ENCODE measurements at places on chromosomes 5 and 9.

DNA sequence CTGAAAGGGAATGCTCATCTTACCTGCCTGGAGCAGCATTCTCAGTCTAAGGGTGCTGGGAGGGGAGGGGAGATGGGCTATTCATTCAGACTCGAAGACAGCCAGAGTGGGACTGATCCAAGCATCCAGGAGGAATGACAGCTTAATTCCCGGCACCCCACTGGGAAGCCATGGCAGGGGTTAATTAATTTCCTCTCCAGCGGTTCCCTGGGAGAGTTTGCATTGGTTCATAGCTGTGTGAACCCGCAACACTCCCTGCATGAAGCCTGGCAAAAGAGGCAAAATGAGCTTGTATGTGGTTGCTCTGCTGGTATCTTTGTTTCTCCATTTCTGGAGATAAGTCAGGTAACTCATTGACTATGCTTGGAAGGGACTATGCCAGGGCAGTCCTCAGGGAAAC is 401.0 kb upstream of the SLC24A2 start:
- DNase-seq = no peak

- DNase-seq = no peak
These were observed 51.5 kb downstream of the WNK2 start for GRCh38 chr9:93235300-93235960.

GRCh38 chr5:148179234-148179824 is 11.0 kb downstream of the SPINK14 start:
- DNase-seq = peak; percentile 15

DNA sequence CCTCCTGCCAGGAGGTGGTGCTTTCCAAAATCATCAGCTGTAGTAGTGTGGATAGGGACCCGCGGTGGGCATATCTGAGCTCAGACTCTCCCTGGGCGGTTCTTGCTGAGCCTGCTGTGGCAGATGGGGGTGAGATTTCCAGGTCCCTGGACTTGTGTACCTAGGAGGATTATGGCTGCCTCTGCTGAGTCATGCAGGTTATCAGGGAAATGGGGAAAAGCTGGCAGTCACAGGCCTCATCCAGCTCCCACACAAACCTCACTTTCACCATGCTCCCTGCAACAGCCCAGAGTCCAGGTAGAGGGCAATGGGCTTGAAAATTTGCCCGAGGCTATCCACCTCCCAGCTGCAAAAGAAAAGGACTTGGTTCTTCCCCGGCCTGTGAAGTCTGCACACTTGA is 23.4 kb upstream of the MAMDC2 start:
- DNase-seq = no peak

GRCh38 chr9:18662320-18662719 is 188.4 kb downstream of the ADAMTSL1 start:
- DNase-seq = no peak

GRCh38 chr5:147391781-147392180 is 118.1 kb downstream of the DPYSL3 start:
- no peak for DNase-seq

GRCh38 chr9:118609355-118610044 is 759.7 kb downstream of the BRINP1 start:
- DNase-seq = no peak

GRCh38 chr5:68658810-68659372 is 434.9 kb upstream of the SLC30A5 start:
- DNase-seq = no peak

- no peak for DNase-seq
These were observed at the start of gene FGFR4 for GRCh38 chr5:177086654-177087397. Gene FGFR4, plus strand, starts transcription at chr5:177086915. Its CDS starts 2,688 bp downstream, at chr5:177089603.

DNA sequence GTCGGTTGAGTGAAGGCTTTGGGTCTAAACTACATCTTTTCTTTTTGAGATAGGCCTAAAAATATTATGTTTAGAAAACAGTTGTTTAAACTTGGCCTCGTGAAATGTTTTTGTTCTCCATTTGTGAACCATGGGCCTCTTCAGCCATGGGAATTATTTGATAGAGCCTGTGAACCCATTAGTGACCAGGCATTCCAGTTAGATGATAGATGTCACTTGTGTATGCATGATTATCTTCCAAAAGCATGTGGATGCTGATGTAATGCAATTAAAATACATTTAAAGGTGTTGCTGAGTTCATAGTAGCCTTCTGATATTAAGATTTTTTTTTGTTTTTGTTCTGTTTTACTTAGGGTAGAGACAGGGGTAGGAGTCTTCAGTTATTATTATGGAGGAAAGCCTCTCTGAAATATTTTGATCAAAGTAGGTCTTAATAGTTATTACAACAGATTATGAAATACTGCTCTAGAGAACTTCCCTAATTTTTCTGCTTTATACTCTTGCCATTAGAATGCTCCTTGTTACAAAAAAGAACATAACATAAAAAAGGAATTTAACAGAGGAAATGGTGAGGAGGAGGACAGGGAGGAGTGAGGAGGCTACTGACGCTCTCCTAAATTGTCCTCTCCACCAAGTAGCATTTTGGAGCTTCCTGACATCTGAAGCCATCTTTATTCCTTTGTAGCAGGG is 32.9 kb downstream of the CPEB4 start:
- no peak for DNase-seq

- DNase-seq = no peak
These were observed 79.5 kb downstream of the PRRT1B start for GRCh38 chr9:131624636-131625507.

DNA sequence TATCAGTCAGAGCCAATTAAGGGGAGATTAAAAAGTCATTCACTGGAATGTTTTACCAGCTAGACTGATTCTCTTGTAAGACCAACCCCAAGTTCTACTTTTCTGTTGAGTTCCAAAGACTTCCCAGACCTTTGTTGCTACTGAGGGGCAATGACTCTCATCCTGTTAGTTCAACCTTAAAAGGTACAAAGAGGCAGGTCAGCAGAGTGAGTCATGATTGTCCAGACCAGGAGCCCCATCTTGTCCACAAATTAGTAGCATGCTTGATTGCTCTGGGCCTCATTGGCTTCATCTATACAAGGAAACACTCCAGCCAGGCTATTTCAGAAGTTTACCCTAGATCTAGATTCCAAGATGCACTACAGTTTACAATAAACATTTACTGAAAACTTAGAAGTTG is 79.9 kb upstream of the IL7R start:
- no peak for DNase-seq

GRCh38 chr5:123147128-123147715 is 58.2 kb downstream of the PRDM6 start:
- no peak for DNase-seq

DNA sequence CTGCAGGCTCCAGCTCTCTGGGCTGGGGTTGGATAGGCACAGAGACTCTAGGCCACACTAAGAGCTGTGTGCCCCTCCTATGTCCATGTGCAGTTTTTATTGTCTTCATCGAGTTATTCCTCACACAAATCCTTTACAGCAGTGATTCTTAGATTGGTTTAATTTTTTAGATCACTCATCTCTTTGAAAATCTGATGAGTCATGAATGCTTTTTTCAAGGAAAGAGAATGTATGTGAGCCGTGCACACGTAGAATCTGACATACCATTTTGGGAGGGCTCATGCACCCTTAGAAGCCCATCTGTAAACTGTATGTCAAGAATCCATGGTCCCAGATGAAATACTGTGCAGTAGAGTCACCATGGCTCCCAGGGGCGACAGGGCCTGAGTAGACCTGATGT is 100.7 kb upstream of the S1PR3 start:
- DNase-seq = no peak

- no peak for DNase-seq
These were observed 582.3 kb downstream of the CAAP1 start for GRCh38 chr9:26310294-26310693.

- DNase-seq = no peak
These were observed 46.7 kb upstream of the TMC1 start for GRCh38 chr9:72474676-72475075.

- DNase-seq = no peak
These were observed 80.6 kb upstream of the SIMC1 start for GRCh38 chr5:176157656-176158055.

GRCh38 chr9:38761339-38761738 is 41.4 kb upstream of the FAM240B start:
- DNase-seq = no peak

DNA sequence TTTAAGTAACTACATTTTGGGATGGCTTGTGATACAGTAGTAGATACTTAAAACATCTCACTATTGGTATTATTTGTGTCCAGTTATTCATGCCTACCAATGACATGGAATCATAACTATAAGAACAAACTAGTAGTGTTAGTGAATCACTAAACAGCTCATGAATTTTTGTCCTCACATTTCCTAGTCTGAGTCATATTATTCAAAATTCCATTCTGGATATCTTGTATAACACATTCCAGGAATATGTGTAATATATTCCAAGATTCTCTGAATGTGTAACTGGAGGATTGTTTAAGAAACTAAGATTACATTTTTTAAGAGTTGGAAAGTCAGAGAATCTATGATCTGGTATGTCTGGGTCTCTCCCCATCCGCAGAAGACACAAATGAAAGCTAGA is 565.3 kb upstream of the ZNF608 start:
- no peak for DNase-seq

GRCh38 chr9:102434545-102434944 is 560.6 kb upstream of the CYLC2 start:
- DNase-seq = no peak

DNA sequence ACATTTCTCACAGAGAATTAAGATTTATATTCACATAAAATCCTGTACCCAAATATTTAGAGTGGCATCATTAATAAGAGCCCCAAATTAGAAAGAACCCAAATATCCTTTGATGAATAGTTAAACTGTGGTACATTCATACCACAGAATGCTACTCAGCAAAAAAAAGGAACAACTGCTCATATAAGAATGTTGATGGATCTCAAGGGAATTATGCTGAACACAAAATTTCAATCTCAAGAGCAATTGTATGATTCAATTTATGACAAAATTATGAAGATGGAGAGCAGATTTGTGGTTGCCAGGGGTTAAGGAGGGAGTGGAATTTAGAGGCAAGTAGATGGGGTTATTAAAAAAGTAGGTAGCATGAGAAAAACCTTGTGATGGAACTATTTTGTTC is 4.5 kb upstream of the PAIP1 start:
- no peak for DNase-seq

DNA sequence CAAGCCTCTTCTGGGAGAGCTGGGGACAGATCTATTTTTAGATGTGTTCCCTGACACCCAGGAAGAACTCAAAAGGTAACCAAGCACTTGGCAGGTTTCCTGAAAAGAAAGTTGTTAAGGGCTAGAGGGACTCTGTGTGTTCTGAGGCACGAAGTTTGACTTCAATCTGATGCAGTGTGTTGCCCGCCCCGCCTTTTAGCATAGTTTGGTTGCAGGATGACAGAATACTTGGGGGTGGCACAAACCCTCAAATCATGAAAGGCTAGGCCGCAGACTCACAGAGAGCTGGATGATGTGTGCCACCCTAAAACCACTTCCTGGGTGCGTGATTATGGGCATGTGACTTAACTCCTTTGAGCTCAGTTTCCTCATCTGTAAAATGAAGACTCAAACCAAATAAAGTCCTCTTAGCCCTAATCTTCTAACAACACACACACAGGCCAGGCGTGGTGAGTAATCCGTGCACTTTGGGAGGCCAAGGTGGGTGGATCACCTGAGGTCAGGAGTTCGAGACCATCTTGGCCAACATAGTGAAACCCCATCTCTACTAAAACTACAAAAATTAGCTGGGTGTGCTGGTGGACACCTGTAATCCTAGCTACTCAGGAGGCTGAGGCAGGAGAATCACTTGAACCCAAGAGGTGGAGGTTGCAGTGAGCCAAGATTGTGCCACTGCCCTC is 12.8 kb upstream of the NDFIP1 start:
- no peak for DNase-seq

DNA sequence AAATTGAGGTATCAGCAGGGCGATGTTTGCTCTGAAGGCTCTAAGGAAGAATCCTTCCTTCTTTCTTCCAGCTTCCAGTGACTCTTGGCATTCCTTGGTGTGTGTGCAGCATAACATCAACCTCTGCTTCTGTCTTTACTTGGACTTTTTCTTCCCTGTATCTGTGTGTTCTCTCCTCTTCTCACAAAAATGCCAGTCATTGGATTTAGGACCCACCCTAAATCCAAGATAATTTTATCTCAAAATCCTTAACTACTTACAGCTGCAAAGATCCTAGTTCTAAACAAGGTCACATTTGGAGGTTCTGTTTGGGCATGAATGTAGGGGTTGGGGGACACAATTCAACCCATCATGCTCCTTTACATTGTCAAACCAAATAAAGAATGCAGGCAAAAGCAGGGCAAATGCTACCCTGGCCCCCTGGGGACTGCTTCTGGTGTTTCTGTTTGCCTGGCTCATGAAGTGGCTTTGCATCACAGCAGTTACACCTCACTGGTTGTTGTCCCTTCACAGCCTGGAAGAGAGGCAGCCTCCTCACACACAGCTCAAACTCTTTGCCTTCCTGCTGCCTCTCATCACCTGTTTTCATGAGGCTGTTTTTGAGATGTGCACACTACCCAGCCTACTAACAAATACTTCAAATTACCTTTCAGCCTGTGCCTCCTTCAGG is 64.8 kb upstream of the PLCXD3 start:
- DNase-seq = no peak

GRCh38 chr5:77355751-77356150 is 136.4 kb downstream of the WDR41 start:
- no peak for DNase-seq

DNA sequence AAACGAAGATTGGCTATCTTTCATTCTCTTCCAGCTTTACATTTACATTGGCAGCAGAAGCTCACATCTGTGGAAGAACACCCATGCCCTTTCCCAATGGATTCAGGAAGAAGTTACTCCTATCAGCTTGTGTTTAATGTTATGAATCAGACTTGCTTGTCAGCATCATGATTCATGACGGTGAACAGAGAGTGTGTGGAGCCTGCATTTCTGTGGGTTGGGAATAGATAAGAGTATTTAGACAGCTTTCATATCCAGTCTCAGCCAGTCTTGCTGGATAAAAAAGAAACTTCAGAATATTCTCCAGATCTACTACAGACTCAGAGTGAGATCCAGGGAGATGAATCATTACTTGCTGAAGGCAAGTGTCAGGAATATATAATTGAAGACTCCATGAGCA is 812.9 kb upstream of the ZNF608 start:
- no peak for DNase-seq

- DNase-seq = no peak
These were observed 846.3 kb downstream of the TLE1 start for GRCh38 chr9:80843028-80843427.

DNA sequence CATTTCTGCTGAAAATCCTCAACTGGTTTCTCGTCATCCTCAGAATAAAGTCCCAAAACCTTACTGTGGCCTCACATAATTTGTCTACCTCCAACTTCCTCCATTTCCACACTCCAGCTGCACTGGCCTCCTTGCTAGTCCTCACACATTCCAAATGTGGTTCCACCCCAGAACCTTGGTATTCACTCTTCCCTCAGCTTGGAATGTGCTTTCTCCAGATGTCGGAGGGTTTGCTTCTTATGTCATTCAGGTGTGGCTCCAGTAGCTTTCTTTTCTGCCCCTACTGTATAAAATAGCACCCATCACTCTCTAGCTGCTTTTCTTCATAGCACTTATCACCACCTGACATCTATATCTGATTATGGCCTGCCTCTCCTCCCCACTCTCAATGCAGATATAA is 102.5 kb upstream of the IFNK start:
- DNase-seq = no peak

- DNase-seq = no peak
These were observed 134.3 kb downstream of the PPP2R2B start for GRCh38 chr5:146744068-146744745.

Data from NCI-H1436 treated with DMSO at 0.1 percent for 48 hours (cell line).